ENCODE measurements at places on chromosomes 2 and 18. TPM values are rescaled to one million over a fixed set of nuclear protein-coding genes. Genes with fewer than 3 reads are reported as not detected.

The KCNF1 gene
- 1.6 TPM for total RNA-seq

The ID2 gene
- 13.6 TPM for total RNA-seq

The DUSP11 gene
- 39.6 TPM for total RNA-seq

The UGT1A5 gene
- total RNA-seq, result not detected

GRCh38 chr2:148756292-148756975 lies 111.9 kb downstream of the EPC2 start:
- peak; percentile 25 for DNase-seq
- no peaks in the 10 kb centered on the region for H3K27me3 ChIP-seq
- H3K4me1 ChIP-seq, result peaks cover 8% of the 10 kb centered on the region

GRCh38 chr2:33494155-33494779 lies 17.8 kb downstream of the RASGRP3 start:
- no peaks in the 10 kb centered on the region for H3K4me1 ChIP-seq
- no peak for DNase-seq
- H3K4me3 ChIP-seq, result no peak overlapping the region
- H3K36me3 ChIP-seq, result no peaks in the 10 kb centered on the region
- no peaks in the 10 kb centered on the region for H3K27me3 ChIP-seq

GRCh38 chr2:178491612-178492011 lies 11.4 kb downstream of the PLEKHA3 start:
- H3K27me3 ChIP-seq, result no peaks in the 10 kb centered on the region
- no peak overlapping the region for H3K4me3 ChIP-seq
- no peak overlapping the region for H3K27ac ChIP-seq
- no peaks in the 10 kb centered on the region for H3K4me1 ChIP-seq
- no peak for DNase-seq

- DNase-seq, result no peak
- no peaks in the 10 kb centered on the region for H3K4me1 ChIP-seq
- H3K4me3 ChIP-seq, result no peak overlapping the region
- no peak overlapping the region for H3K27ac ChIP-seq
Measured at GRCh38 chr2:139835101-139835500, 1054.9 kb upstream of the NXPH2 start.

DNA sequence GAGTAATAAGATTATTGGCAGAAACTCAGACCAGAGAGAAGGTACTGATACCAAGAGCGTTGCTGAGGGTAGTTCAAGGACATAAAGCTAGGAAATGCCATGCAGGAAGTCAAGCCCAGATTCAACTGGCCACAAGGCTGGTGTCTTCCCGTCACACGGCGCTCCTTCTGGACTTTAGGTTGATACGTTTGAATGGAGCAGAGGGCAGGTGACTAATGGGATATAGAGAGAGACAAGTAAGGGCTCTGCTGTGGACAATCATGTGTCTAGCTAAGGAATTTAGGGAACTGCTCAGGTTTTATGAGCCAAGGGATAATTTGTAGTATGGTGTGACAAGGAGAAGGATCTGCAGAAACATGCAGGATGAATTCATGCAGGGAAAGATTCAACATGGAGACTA lies 83.9 kb upstream of the MC2R start:
- H3K27me3 ChIP-seq, result no peaks in the 10 kb centered on the region
- H3K4me3 ChIP-seq, result no peak overlapping the region
- DNase-seq, result no peak
- H3K36me3 ChIP-seq, result no peaks in the 10 kb centered on the region
- H3K27ac ChIP-seq, result no peak overlapping the region
- H3K4me1 ChIP-seq, result no peaks in the 10 kb centered on the region

GRCh38 chr2:148006249-148007007 lies 14.1 kb downstream of the ORC4 start:
- no peaks in the 10 kb centered on the region for H3K4me1 ChIP-seq
- H3K36me3 ChIP-seq, result no peaks in the 10 kb centered on the region
- DNase-seq, result no peak
- H3K27ac ChIP-seq, result no peak overlapping the region

- H3K36me3 ChIP-seq, result no peaks in the 10 kb centered on the region
- H3K4me3 ChIP-seq, result no peak overlapping the region
- H3K27me3 ChIP-seq, result no peaks in the 10 kb centered on the region
- no peak overlapping the region for H3K27ac ChIP-seq
- DNase-seq, result no peak
Measured at GRCh38 chr2:209501579-209501978, 77.7 kb downstream of the MAP2 start.

DNA sequence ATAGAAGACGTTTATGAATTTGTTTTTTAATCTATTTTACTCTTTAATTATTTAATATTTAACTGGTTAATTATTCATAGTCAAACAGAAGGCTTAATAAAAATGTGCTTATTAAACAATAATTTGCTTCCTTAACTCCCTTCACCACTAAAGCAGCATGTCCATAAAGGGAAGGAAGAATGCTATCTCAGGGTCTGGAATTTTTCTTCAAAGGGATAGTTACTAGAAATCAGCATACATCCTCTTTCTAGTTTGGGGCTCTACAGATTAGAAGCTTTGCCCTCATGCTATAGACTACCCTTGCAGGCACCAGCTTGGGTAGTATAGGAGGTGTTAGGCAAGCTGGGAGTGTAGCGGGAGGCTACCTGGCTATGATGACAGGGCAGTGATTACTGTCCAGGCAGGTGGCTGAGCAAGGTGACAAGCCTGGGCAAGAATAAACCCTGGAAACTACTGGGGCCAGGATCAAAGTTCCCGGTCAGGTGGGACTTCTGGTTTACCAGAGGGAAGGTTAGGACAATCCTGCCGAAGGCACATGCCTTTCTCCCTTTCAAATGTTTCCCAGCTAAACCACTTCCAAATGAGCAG lies 276.0 kb upstream of the REV1 start:
- no peaks in the 10 kb centered on the region for H3K27me3 ChIP-seq
- no peaks in the 10 kb centered on the region for H3K4me1 ChIP-seq
- DNase-seq, result no peak

- no peaks in the 10 kb centered on the region for H3K27me3 ChIP-seq
- H3K4me1 ChIP-seq, result no peaks in the 10 kb centered on the region
- no peak for DNase-seq
- no peak overlapping the region for H3K4me3 ChIP-seq
- H3K27ac ChIP-seq, result no peak overlapping the region
Measured at GRCh38 chr2:33617401-33617800, 18.3 kb upstream of the FAM98A start.

DNA sequence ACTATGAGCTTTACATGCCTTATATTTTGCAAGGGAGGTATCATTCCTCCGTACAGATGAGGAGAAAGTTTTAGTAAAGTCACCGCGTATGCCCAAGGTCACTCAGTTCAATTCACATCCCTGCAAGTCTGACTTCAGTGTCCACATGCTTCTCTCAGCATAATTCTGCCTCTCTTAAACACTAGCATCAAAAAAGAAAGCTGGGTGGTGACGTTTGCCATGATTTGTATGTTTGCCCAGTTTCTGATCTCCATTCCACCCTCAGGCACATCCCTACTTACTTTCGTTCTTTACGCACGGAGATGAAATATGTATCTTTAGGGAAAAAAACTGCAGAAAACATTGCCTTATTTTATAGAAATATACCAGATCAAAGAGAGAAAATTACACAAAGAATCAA lies 129.2 kb upstream of the PTPRM start:
- H3K27ac ChIP-seq, result no peak overlapping the region
- H3K4me3 ChIP-seq, result no peak overlapping the region
- no peaks in the 10 kb centered on the region for H3K4me1 ChIP-seq
- no peak for DNase-seq
- H3K27me3 ChIP-seq, result no peaks in the 10 kb centered on the region

DNA sequence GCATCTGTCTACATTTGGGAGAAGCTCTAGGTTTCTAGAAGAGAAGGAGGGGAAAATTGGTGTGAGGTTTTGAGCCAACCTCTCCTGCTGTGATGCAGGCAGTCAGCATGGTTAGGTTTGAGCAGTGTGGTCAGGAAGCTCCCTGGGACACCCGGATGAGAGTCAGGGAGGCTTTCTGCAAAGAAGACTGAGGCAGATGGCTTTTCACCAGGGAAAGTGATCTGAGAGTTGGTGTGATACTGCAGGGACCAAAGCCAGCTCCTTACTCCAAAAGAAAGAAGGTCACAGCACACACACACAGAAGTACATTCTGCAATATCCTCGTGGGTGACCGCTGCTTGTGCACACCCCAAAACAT lies 75.8 kb upstream of the BCL11A start:
- no peaks in the 10 kb centered on the region for H3K4me1 ChIP-seq
- no peak overlapping the region for H3K4me3 ChIP-seq
- H3K27ac ChIP-seq, result no peak overlapping the region
- no peaks in the 10 kb centered on the region for H3K27me3 ChIP-seq
- no peak for DNase-seq

GRCh38 chr2:10341193-10341592 lies 38.5 kb downstream of the HPCAL1 start:
- no peaks in the 10 kb centered on the region for H3K36me3 ChIP-seq
- DNase-seq, result no peak
- no peaks in the 10 kb centered on the region for H3K27me3 ChIP-seq
- H3K27ac ChIP-seq, result no peak overlapping the region
- H3K4me3 ChIP-seq, result no peak overlapping the region

DNA sequence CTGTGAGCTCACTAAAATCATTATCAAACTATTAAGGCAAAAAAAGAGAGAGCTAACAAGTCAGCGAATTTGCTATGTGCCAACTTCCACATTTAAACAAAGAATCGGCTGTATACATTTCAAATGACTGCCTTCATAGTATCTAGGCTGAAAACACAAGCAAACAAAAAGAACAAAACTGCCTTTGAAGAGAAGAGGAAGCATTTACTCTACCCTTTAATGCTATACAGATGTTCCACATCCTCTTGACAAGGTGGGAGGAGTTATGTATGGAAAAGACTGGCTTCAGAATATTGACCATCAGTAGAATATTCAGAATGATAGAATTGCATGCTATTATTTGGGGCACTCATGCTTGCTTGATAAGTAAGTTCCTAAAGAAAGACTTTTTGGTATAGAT lies 741.7 kb downstream of the PLCL1 start:
- H3K27ac ChIP-seq, result no peak overlapping the region
- no peaks in the 10 kb centered on the region for H3K27me3 ChIP-seq
- H3K36me3 ChIP-seq, result no peaks in the 10 kb centered on the region
- H3K4me1 ChIP-seq, result no peaks in the 10 kb centered on the region

GRCh38 chr2:234463626-234464290 lies 33.1 kb downstream of the ARL4C start:
- H3K4me3 ChIP-seq, result no peak overlapping the region
- no peak for DNase-seq
- H3K27ac ChIP-seq, result no peak overlapping the region
- H3K4me1 ChIP-seq, result no peaks in the 10 kb centered on the region
- no peaks in the 10 kb centered on the region for H3K27me3 ChIP-seq

DNA sequence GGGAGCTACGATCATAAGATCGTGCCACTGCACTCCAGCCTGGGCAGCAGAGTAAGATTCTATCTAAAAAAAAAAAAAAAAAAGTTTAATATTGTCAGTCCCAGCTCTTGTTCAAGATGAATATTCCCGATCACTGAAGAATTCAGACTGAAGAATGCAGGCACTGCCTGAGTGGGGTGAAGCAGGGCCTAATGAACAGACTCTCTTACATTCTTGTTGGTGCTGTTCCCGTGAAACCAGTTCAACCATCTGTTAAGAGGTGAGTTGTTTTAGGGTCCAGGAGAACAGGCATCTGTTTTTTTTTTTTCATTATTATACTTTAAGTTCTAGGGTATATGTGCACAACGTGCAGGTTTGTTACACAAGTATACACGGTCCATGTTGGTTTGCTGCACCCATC lies 17.1 kb upstream of the CAB39 start:
- no peaks in the 10 kb centered on the region for H3K27me3 ChIP-seq
- H3K4me3 ChIP-seq, result no peak overlapping the region
- H3K36me3 ChIP-seq, result no peaks in the 10 kb centered on the region
- H3K27ac ChIP-seq, result no peak overlapping the region
- no peak for DNase-seq

DNA sequence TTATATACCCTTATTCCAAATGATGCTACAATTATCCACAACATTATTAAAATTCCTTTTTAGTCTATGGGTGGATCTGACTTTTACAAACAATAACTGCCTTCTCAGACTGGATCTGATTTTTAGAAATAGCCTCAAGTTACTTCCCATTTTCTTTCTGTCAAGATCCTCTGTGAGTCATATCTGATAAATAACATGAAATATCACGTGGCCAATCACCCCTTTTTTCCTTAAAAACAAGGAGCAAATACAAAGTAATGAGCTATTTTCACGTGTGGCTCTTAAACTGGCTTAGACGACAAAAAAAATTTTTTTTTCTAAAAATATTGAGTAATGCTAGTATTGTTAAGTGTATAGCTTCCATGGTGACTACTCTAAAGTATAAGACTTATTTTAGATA lies 6.7 kb downstream of the PELI1 start:
- H3K27me3 ChIP-seq, result no peaks in the 10 kb centered on the region
- H3K27ac ChIP-seq, result no peak overlapping the region
- no peak overlapping the region for H3K4me3 ChIP-seq
- H3K4me1 ChIP-seq, result peaks cover 7% of the 10 kb centered on the region
- peak; percentile 26 for DNase-seq

DNA sequence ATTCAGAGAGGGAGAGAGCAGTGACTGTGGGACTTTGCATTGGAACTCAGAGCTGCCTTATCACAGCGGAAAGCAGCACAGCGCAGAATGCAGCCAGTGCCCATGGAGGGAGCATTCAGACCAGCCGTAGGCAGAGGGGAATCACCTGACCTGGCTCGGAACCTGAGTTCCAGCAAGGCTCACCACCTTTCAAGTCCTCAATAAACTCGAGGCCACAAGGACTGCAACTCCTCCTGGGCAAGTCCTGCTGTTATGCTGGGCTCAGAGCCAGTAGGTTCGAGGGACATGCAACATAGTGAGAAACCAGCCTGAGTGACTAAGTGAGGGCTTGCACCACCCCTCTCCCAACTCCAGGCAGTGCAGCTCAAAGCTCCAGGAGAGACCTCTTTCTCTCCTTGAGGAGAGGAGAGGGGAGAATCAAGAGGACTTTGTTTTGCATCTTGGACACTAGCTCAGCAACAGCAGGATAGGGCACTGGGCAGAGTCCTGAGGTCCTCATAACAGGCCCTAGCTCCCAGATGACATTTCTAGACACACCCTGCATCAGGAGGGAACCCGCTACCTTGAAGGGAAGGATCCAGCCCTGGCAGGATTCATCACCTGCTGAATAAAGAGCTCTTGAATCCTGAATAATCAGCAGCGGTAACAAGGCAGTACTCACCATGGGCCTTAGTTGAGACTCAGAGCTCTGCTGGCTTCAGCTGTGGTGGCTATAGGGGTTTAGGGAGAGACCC lies 136.8 kb upstream of the OTOS start:
- no peaks in the 10 kb centered on the region for H3K27me3 ChIP-seq
- no peak overlapping the region for H3K27ac ChIP-seq
- peak; percentile 53 for DNase-seq
- no peak overlapping the region for H3K4me3 ChIP-seq

DNA sequence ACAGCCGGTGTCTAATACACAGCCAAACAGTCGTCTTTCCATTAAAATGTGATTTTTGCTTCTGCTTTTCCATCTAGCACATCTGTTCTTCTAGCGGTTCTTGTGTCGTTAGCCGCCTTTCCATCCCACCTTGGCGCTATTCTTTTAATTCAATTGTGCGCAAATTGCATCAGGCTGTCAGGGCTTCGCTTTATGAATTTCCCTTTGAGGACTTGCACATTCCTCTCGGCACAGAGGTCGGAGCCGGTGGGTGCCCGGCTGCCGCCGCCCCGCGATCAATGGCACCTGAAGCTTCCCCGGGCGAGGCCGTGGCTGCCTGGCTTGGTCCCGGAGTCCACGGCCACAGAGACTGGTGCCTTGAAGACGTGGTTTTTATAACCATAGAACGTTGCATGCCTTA lies 33.9 kb upstream of the TSPYL6 start:
- H3K36me3 ChIP-seq, result no peaks in the 10 kb centered on the region
- H3K4me3 ChIP-seq, result peak overlapping the region; percentile 38
- DNase-seq, result no peak
- H3K27ac ChIP-seq, result no peak overlapping the region
- H3K27me3 ChIP-seq, result peaks cover 11% of the 10 kb centered on the region
- no peaks in the 10 kb centered on the region for H3K4me1 ChIP-seq
